Activated CD4-positive, CD25-positive, alpha-beta regulatory T cell (primary cell): ENCODE measurements at places on chromosomes 4 and X.

DNA sequence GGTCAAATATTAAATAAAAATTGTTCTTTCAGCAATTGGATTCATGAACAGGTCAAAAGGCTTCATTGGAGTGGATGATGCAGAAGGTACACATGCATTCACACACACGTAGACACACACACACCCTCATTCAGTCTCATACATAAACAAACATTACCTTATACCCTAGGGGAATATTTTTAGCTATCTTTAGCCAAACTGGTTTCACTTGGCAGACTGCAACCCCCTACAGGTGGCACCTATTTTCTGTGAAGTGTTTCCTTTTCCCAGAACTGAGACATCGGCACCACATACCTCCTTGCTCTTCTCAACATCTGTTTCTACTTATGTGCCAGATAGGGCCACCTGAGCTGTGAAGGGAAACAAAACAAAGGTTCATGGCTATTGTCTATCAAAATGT is 18.5 kb upstream of the KDR start:
- no peak for DNase-seq

GRCh38 chr4:97912156-97912555 is 231.1 kb downstream of the STPG2 start:
- no peak for DNase-seq

- DNase-seq = no peak
Observed at GRCh38 chrX:153769865-153770600, 6.0 kb downstream of the PLXNB3 start.

DNA sequence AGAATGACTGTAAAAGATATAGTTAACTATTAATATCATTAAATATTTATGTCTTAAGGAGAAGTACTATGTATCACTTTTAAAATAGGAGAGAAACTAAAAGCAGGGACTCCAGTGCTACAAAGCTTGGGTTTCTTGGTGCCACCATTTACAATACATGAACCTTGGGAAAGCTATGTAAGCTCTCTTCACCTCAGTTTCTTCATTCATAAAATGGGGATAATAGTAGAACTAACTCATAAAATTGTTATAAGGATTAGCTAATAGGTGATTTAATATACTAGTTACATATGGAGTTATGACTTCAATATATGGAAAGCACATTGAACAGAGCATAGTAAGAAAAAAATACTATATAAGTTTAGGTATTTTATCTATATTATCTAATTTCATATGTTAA is 23.7 kb downstream of the EPGN start:
- DNase-seq = no peak
